ENCODE measurements at places on chromosomes 6 and 20. TPM values are rescaled to one million over a fixed set of nuclear protein-coding genes. Genes with fewer than 3 reads are reported as not detected.
A peak's percentile ranks its signal among the peaks of the same experiment; 100 is the strongest.

UBE2J1 gene
- 31.2 TPM for total RNA-seq

LTB gene
- total RNA-seq = 839 TPM

CD40 gene
- 2.2 TPM for total RNA-seq

ERGIC3 gene
- total RNA-seq = 128 TPM

TPBG gene
- not detected for total RNA-seq

SPAG4 gene
- 4.3 TPM for total RNA-seq

- DNase-seq = no peak
These were observed 253.0 kb downstream of the RFPL4B start for GRCh38 chr6:112600168-112600567.

- DNase-seq = no peak
These were observed 60.1 kb downstream of the SEL1L2 start for GRCh38 chr20:13930281-13930680.

DNA sequence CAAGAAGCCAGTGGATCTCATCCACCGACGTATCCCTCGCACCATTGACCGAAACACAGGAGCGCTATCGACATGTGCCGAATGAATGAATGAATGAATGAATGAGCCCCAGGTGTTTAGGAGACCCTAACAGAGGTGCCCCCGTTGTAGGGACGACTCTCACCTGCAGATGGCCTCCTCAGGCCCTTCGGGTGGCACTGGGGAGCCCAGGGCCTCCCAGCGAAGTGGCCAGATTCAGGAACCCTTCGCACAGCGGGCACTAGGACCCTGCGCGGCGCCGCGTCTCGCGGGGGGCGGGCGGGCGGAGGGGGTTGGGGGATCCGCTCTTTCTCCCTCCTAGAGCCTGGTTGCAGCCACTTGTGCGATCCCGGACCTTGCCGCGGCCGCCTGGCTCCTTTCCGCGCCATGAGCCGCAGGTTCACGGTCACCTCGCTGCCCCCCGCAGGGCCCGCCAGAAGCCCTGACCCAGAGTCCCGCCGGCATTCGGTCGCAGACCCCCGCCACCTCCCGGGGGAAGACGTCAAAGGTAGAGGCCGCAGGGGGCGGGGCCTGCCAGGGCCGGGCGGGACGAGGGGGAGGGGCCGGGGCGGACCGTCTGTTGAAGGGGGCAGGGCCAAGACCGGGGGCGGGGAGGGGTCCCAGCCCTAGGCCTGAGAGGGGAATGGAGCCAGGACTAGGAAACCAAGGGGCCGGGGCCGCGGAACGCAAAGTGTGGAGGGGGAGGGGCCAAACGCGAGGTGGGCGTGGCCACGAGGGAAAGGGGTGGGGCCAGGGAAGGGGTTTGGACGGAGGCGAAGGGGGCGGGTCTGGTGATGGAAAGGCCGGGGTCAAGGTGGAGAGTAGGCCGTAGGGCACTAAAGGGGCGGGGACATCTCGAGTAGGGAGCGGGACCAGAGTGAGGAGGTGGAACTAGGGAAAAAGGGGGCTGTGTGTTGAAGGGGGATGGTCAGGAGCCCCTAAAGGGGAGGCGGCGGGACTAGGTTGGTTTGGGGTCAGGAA, 7.4 kb upstream of the SLC12A5 start:
- DNase-seq = peak; percentile 78

GRCh38 chr20:2203436-2203835, 92.4 kb upstream of the TGM3 start:
- DNase-seq = no peak

DNA sequence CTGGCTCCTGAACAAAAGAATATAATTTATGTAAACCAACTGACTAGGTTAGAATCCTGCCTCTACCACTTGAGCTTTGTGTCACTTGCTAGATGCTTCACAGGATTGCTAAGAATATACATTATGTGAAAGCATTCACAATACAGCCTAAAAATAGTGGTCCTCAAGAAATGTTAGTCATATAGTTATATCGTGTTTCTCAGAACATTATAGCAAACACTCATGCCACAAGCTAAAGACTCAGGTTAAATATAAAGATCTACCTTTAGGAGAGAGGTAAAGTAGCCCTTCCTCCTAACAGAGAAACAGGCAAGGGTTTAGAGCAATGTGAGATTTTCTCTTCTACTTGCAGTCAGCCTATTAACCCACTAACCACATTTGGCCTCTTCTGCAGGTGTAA, 17.8 kb upstream of the ALDH8A1 start:
- DNase-seq = no peak

GRCh38 chr6:146267946-146268345, 239.1 kb downstream of the GRM1 start:
- no peak for DNase-seq

DNA sequence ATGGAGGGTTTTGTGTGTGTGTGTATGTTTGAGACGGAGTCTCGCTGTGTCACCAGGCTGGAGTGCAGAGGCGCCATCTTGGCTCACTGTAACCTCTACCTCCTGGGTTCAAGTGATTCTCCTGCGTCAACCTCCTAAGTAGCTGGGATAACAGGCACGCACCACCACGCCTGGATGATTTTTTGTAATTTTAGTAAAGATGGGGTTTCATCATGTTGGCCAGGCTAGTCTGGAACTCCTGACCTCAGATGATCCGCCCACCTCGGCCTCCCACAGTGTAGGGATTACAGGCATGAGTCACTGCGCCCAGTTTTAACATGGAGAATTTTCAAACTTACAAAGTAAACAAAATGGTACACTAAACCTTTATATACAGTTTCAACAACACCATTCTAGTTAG, 22.8 kb downstream of the AMD1 start:
- DNase-seq = no peak

GRCh38 chr20:17542993-17543412, 11.8 kb upstream of the BFSP1 start:
- DNase-seq = no peak

DNA sequence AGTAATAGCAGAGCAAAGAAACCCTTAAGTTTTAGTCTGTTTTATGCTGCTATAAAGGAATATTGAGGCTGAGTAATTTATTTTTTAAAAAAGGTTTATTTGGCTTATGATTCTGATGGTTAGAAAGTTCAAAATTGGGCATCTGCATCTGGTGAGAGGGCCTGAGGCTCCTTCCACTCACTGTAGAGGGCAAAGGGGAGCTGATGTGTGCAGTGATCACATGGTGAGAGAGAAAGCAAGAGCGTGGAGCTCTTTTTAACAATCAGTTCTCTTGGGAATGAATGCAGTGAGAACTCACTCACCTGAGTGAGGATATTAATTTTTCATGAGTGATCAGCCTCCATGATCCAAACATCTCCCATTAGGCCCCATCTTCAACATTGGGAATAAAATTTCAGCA, 36.4 kb upstream of the SAMD3 start:
- no peak for DNase-seq

DNA sequence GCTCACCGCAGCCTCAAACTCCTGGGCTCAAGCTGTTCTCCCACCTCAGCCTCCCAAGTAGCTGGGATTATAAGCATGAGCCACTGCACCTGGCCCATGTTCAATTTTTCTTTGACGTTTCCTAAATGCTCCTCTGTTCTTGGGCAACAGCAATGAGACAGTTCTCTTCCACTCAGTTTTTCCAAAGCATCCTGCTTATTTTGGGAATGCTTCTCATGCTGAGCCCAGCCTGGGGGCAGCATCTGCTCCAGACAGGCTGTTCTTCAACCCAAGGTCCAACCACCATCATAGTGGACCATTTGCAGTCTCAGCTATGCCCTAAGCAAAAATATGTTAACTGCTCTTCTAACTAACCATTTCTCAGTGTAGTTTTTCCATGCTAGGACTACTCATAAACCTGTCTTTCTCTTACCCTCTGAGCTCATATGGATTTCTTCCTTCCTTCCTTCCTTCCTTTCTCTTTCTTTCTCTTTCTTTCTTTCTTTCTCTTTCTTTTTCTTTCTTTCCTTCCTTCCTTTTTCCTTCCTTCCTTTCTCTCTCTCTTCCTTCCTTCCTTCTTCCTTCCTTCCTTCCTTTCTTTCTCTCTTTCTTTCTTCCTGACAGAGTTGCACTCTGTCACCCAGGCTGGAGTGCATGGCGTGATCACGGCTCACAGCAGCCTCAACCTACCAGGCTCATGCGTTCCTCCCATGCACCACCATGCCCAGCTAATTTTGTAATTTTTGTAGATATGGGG, 48.4 kb downstream of the GCNT2 start:
- DNase-seq = no peak

DNA sequence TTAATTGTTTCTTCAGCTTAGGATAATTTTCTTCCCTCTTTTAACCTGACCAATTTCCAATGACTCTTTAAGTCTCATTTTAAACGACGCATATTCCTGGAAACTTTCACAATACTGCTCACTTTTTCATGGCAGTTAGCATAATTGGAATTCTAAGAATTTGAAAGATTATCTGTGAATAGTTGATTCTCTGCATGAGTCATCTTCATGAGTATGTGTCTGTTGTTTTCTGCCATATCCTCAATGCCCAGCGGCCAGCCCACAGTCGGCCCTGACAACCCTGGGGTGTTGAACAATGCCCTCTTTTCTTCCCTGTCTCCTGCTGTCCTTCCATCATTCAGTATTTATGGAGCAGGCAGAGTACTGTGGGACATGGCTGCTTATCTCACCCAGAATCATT, 554.2 kb downstream of the CDH26 start:
- no peak for DNase-seq

- no peak for DNase-seq
These were observed 12.4 kb upstream of the KIF25 start for GRCh38 chr6:167984876-167985604.

DNA sequence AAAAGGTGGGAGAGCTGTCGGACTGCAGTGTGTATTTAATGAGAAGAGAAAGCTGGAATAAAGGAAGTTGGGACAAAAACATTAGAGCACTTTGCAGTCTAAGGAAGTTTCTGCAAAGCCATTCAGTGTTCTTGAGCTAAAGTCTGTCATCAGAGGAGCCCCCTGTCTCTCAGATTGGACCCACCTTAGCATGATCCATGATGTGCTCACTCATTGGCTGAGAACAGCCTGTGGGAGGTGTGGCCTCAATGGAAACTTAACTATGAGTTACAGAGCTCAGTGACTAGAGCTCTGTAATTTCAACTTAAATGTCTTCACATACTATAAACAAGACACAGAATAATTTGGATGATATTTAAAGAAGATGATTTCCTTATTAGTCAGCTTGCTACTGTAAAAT, 437.0 kb downstream of the BTBD3 start:
- DNase-seq = no peak

GRCh38 chr6:71351190-71351589, 62.6 kb downstream of the OGFRL1 start:
- DNase-seq = no peak

DNA sequence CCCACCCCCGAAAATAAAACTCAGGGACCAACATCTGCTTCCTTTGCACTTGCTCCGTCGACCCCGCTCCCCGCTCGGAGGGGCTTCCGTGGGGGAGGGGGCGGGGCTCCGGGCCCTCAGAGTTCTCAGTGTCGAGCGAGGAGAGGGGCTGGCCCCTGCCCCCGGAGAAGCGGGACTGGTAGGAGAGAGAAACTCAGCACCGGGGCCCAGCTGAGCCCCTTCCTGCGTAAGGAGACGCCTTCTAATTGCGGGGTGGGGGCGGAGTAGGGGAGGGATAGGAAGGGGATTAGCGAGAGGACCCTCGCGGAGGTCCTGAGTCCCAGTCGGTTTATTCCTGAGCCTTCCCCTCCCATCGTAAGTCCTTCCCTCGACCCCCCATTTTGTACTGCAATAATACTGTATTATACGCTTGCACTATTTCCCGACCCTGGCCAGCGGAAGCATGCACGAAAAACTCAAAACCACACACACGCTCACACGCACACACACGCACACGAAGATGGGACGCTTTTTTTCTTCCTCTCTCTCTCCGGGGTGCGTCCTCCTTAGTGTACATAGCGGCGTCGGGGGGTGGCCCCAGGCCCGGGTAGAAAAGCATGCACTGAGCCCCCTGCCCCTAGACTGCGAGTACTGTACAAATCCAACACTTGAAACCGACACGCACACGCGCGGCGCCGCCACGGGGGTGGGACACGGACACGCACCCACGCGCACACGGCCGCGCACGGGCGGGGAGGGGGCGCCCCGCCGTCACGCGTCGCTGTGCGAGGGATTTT, 22.1 kb upstream of the SLC22A7 start:
- peak; percentile 65 for DNase-seq

GRCh38 chr20:52003415-52003814, 188.2 kb downstream of the ZFP64 start:
- DNase-seq = no peak

- DNase-seq = peak; percentile 42
These were observed 67.2 kb upstream of the TNFRSF21 start for GRCh38 chr6:47376930-47377329.

- no peak for DNase-seq
These were observed 89.5 kb upstream of the CST7 start for GRCh38 chr20:24859539-24859938.

Measured in activated CD8-positive, alpha-beta memory T cell treated with anti-CD3 and anti-CD28 coated beads, Interleukin-2, amount 10 ng/mL, durations not matched to agents 7 days and 5 days (primary cell).